ENCODE measurements at places on chromosomes 5 and 9. TPM values are rescaled to one million over a fixed set of nuclear protein-coding genes. Genes with fewer than 3 reads are reported as not detected.
A peak's percentile ranks its signal among the peaks of the same experiment; 100 is the strongest.

- no peak for DNase-seq
Measured at GRCh38 chr9:14183001-14183400, 130.9 kb downstream of the NFIB start.

- no peak for DNase-seq
Measured at GRCh38 chr5:127055880-127056653, 17.2 kb downstream of the C5orf63 start.

DNA sequence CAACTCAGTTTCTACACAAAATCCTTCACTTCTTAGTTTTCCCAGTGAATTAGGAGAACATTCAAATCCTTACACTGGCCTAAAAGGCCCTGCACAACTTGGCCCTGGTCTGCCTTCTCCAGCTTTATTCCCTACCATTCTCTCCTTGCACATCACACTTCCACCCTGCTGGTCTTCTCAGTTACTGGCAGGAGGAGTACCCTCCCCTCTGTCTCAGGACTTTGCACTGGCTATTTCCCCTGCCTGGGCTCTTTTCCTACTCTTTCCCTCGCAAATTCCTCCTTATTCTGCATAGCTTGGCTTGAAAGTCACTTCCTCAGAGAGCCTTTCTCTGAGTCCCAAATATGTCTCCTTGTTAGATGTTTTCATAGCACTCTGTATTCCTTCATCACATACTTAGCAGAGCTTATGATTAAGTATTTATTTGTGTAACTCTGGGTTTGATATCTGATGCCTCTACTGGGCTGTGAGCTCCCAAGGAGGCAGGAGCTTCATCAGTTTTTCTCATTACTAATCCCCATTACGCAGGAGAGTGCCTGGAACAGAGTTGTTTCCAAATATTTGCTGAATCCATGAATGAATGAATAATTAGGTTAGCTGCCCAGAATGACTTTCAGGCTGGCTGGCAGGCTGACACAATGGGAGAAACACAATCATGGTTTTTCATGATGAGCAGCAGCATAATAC, 159.8 kb upstream of the KLF9 start:
- no peak for DNase-seq

DNA sequence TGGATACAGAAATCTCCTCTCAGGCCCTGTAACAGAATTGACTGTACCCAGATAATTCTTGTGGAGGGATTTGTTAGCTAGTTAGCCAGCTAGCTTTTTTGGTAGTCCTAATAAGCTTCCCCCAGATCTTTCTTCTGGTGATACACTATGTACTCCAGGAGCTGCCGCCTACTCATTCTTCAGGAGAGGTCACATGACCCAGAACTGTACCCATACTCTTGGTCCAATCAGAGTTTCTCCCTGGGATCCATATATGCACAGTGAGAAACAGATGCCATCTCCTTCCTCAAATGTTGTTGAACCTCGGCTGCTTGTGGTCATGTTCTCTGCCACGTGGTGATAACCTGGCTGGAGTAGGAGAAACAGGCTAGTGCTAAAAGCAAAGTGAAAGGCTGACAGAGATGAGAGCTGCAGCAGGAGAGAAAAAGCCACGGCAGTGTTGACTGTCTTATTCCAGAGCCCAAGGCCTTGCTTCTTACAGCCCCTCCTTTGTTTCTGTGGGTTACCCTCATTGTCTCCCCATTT, 123.0 kb upstream of the RFX3 start:
- DNase-seq: no peak

- DNase-seq: peak; percentile 39
Measured at GRCh38 chr5:133635051-133635450, 22.7 kb upstream of the FSTL4 start.

DNA sequence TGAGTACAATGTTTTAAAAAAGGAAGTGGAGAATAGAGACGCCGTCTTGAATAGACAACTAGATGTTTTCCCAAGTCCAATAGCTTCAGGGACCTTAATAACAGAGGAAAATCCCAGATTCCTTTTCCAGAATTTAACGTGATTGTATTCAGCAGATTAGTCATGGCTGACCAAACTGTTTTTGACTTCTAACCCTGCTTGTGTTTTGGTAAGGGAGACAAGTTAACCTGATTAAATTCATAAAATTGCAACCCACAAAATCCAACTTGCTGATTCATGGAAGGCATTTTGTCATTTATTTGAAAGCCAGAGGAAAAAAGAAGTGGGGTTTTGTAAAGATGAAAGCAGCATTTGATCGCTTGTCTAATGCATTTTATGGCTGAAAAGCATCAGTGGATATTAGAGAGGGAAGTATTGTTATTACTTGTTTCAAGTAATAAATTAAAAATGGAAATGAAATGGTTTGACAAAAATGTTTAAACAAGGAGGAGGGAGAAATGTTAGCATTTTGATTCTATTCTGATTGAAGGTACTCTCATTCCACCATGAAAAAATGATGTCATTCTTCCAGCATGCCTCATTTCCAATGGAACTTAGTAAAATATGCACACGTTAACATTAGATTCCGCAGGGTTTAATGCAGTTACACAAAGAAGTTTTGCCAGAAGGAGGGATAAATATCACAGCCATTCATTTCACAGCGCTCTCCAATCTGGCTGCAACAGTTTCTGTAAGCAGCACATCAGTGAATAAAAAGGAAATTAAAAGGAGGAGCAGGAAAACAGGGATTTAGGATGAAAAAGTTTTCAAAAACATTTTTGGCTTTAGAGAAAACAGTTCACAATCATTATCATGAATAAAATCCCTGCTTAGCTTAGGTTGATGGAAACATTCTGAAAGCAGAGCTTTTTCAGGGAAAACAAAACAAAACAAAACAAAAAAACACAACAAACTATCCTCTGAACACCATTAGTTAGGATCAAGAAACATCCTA, 314.7 kb downstream of the PRR16 start:
- DNase-seq: peak; percentile 22

The SH3TC2 gene
- total RNA-seq: 2.3 TPM

The CARD6 gene
- 0.63 TPM for total RNA-seq

DNA sequence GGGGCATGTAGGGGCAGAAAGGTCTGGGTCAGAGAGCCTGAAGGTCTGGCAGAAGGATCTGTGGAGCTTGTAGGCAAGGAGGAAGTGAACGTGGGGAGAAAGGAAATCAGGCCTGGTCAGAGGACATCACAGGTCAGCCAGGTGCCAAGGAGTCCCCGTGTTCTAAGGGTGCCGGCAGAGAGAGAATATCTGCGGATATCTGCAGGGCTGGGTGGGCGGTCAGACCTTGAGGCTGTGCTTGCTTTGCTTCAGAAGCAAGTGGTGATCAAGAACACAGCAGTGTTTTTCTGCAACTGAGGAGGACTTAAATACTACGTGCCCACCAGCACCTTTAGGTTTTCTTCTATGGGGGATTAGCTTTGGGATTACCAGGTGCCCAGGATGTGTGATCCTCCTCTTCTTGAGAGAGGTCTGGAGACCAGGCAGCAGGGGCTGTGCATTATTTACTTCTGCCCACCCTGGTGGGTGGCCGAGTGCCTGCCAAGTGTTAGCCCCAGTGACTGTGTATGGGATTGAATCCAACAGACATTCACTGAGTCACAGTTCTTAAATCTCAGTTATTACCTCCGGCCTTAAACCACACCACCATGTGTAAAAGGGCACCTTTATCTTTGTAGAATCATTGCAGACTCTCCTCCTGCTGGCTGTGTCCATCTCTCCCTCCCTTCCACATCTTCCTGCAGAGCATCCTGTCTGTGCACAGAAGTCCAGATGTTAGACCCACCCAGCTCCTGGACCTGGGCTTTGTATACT, 12.5 kb upstream of the SHB start:
- DNase-seq: no peak

The FOXD4L6 gene
- total RNA-seq: not detected

- DNase-seq: no peak
Measured at GRCh38 chr9:19163631-19164030, 36.3 kb upstream of the PLIN2 start.

- DNase-seq: no peak
Measured at GRCh38 chr5:142640316-142641005, 45.4 kb downstream of the FGF1 start.

GRCh38 chr5:135024956-135025729, 8.9 kb downstream of the PITX1 start:
- DNase-seq: no peak

The ELOVL7 gene
- total RNA-seq: 6.3 TPM

DNA sequence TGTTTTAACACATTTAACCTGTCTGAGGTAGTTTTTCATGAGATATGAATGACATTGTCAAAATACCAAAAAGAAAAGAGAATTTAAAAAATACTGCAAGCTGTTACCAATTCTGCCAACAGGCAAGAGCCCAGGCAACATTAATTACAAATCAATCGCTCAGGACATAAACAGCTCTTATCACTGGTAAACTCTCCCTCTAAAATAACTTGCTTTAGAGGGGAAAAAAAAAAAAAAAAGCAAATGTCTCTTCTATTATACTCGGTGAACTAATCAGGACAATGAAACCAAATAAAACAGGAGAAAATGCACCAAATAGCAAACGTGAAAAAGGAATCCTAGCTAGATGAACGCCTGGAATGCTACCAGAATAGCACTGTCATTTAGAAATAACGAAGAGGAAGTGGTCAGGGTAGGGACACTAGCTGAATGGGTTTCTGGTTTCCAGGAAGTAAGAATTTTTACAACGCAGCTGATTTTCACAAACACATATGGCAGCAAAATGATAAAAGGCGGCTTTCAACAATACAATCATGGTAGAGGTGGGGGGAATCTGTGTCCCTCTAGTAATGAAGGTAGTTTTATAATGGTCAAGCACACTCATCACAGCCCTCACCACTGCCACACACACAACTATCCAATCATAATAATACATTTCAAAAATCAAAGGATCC, 94.9 kb downstream of the DENND1A start:
- no peak for DNase-seq

DNA sequence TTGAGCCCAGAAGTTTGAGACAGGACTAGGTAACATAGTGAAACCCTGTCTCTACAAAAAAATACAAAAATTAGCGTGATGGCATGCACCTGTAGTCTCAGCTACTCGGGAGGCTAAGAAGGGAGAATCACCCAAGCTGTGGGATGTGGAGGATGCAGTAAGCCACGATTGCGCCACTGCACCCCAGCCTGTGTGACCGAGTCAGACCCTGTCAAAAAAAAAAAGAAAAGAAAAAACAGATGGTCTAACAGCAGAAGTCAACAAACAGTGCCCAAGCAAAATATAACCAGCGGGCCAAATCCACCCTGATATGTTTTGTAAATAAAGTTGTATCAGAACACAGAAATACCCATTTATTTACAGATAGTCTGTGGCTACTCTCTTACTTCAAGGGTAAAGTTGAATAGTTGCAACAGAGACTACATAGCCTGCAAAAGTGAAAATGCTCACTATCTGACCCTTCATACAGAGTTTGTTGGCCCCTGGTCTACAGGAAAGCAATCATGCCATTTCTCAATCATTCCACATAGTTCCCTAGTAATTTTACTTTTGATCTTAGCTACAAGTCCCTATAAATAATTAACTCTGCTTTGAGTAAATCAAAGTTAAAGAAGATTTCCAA, 383.7 kb downstream of the TLE1 start:
- no peak for DNase-seq

Data from epithelial cell of proximal tubule (primary cell).